Renal cortical epithelial cell (primary cell): ENCODE measurements at places on chromosomes 1 and 21. TPM values are rescaled to one million over a fixed set of nuclear protein-coding genes. Genes with fewer than 3 reads are reported as not detected.

DNA sequence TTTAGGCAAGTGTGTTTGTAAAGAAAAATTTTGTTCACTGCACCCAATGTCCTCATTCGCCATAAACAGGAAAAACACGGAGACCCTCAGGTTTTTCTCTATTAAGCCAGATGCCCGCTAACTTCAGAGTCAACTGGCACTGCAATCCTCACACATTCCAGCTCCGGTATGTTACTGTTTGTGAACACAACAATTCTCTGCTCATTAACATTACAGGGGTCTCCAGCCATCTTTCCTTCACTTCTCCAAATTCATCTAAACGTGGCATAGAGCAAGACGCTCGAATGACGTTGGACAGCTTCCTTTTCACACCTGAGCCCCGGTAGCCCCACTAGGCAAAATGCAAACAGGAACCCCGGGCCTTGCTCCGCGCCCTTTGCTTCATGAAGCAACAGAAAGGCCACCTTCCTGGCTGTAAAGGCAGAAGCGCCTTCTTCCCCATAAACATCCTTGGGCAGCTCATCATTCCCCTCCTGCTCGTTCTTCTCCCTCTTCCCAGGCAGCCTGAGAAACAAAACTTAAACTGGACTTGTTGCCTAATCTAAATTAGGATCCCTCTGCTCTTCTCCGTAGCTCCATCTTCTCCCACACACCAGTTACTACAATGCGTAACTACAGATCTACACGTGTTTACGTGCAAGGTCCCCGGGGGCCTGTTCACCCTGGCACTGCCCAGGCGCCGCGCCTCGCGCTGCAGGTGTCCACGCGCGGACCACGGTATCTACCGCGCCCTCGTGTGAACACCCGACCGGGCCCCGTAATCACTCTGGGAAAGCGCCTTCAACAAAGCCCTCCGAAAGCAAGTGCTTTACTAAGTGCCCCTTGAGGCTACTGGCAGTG is 1.2 kb downstream of the LBR start:
- no peak for DNase-seq

DNA sequence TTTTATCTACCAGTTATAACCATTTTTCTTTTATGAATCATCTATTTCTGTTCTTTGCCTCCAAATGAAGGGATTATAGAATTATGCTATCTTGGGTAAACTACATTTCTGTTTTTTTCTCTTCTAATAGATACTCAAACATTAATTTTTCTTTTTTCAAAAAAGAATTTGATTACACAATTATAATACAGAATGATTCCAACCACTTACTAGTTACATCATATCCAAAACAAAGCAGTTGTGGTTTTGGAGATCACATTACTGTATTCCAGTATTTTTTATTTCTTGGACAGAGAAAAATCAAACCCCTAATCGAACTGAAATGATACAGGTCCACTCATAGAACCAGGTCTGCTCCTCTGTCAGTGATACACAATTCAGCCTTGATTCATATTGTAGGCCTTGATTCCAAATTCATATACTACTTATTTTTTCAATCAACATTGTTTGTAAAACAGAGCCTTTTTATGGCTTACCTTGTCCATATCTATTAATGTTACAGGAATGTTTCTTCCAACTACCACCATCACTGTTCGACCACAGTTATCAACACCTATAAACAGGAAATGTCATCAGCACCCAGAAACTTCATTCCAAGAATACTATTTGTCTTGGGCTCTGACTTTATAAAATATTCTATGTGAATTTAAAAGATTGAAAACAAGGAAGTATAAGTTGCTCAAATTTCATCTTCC is 43.2 kb downstream of the GDAP2 start:
- DNase-seq = no peak

DNA sequence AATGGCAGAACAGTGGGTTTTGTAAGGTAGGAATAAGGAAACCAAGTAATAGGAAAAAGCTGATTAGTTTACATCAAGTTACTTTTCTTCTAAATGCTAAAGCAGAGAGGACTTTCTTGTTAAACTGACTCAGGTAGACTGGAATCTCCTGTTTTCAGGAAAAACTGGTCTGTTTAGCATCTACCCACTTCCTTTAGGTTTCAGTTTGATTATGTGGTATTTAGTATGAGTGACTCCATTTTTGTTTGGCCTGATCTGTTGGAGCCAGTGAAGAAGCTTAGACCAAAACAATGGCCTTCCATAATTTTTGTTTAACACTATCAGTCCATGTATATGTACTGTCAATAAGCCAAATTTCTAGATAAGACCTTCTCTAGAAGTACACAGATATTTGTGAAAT is 88.4 kb downstream of the EPB41 start:
- DNase-seq = peak; percentile 7

OXCT2 gene
- total RNA-seq = 0.65 and 8.7 TPM in 2 replicates

YTHDF2 gene
- total RNA-seq = 114 and 122 TPM in 2 replicates

GRCh38 chr1:172746091-172746949 is 87.4 kb downstream of the FASLG start:
- peak; percentile 100 for DNase-seq

GRCh38 chr1:109248797-109249629 is at the start of gene CELSR2:
TSS of gene CELSR2 (plus strand) at chr1:109249539. CDS start at chr1:109250080, 541 bp downstream.
- peak; percentile 13 for DNase-seq

DNA sequence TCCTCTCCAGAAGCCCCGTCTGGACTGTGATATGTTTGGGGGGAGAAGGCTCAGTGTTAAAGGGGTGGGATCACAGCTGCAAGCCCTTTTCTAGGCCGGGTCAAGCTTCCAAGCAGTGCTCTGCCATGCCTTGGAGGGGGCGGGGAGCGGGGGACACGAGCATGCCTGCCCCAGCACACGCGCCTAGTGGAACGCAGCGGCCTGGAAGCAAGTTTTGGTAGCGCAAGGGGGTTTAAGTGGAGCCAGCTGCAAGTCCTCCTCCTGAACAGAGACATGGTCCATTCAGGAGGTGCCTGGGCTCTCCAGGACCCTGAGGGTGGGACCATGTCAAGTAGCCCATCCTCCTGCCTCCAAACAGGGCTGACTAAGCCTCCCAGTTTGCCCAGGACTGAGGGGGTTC is 112.2 kb downstream of the CASZ1 start:
- DNase-seq = no peak
